ENCODE measurements at places on chromosomes 5 and 9. TPM values are rescaled to one million over a fixed set of nuclear protein-coding genes. Genes with fewer than 3 reads are reported as not detected.

GRCh38 chr5:1553539-1554409 is 30.0 kb upstream of the LPCAT1 start:
- H3K4me1 ChIP-seq: no peaks in the 10 kb centered on the region
- H3K36me3 ChIP-seq: no peaks in the 10 kb centered on the region
- H3K4me3 ChIP-seq: no peak overlapping the region
- H3K27me3 ChIP-seq: no peaks in the 10 kb centered on the region
- H3K27ac ChIP-seq: no peak overlapping the region

- H3K4me1 ChIP-seq: no peaks in the 10 kb centered on the region
- no peak overlapping the region for H3K4me3 ChIP-seq
- no peak overlapping the region for H3K27ac ChIP-seq
- no peaks in the 10 kb centered on the region for H3K36me3 ChIP-seq
- H3K27me3 ChIP-seq: no peaks in the 10 kb centered on the region
These were observed 76.5 kb downstream of the SH3PXD2B start for GRCh38 chr5:172377856-172378255.

DNA sequence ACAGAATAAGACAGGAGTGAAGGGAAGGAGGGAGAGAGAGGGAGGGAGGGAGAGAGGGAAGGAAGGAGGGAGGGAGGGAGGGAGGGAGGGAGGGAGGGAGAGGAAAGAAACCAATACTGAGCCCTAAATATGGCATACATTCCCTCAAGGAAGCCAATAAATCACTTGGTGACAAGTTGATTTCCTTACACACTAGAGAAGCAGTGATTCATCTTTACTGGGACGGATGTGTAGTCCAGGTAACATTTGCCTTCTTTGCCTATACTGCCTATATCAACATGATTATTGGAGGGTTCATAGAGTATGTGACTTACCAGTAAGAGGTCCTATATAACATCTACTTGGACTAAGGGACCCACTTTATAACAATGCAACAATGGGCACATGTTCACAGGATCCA is 83.2 kb downstream of the TRIM36 start:
- no peak overlapping the region for H3K4me3 ChIP-seq
- no peaks in the 10 kb centered on the region for H3K36me3 ChIP-seq
- H3K4me1 ChIP-seq: no peaks in the 10 kb centered on the region
- H3K27me3 ChIP-seq: peaks cover 11% of the 10 kb centered on the region

- H3K4me1 ChIP-seq: no peaks in the 10 kb centered on the region
- no peak overlapping the region for H3K4me3 ChIP-seq
- H3K27me3 ChIP-seq: no peaks in the 10 kb centered on the region
- H3K27ac ChIP-seq: no peak overlapping the region
- DNase-seq: no peak
These were observed 110.1 kb upstream of the IRX2 start for GRCh38 chr5:2861605-2862004.

GRCh38 chr5:158773161-158773560 is 326.6 kb downstream of the EBF1 start:
- no peak overlapping the region for H3K27ac ChIP-seq
- no peak for DNase-seq
- no peaks in the 10 kb centered on the region for H3K4me1 ChIP-seq
- H3K27me3 ChIP-seq: no peaks in the 10 kb centered on the region
- no peak overlapping the region for H3K4me3 ChIP-seq

- H3K27me3 ChIP-seq: no peaks in the 10 kb centered on the region
- H3K36me3 ChIP-seq: peaks cover 70% of the 10 kb centered on the region
- H3K4me1 ChIP-seq: peaks cover 68% of the 10 kb centered on the region
- no peak overlapping the region for H3K4me3 ChIP-seq
- no peak for DNase-seq
These were observed 36.2 kb downstream of the OTULIN start for GRCh38 chr5:14700478-14701436.

DNA sequence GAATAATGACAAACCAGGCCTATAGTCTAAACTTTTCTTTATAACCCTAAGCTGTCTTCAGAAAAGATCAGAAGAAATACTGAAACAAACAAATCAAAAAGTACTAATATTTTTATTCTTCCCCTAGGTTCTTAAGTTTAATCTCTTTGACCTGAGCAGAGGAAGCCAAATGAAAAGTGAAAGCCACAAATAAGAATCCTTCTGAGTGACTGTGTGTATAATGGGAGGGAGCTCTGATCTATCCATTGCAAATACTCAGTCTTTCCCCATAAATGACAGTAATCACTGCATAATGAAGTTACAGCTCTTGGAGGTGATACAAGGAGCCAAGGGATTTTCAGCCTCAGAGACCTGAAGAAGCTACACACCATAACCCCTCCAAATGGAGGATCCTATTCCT is 126.9 kb upstream of the ATP10B start:
- H3K4me3 ChIP-seq: no peak overlapping the region
- H3K27ac ChIP-seq: no peak overlapping the region
- H3K36me3 ChIP-seq: no peaks in the 10 kb centered on the region
- no peak for DNase-seq
- no peaks in the 10 kb centered on the region for H3K4me1 ChIP-seq

DNA sequence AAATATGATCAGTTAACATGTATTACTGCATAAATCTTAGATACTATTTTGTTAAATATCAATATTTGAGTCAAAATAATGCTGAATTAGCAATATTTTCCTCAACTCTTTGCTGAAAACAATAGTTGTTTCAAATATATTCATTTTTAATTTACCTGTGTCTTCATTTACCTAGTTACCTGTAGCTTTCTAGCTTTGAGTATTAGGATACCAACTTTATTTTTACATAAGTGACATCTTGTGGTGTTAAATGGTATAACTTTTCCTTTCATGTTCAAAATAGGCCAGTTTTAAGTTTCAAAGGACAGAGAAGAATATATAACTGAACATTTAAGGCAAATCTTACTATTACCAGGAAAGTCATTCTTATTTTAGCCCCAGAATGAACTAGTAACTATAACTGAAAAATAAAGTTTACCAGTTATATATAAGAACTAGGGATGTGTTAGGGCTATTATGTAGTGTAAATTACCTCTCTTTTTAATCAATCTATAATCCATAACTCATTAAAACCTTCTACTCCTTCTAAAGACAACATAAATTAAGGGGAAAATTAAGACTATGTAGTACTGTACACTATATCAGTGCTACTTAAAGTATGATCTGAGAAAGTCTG is 25.3 kb downstream of the AP3B1 start:
- H3K27ac ChIP-seq: no peak overlapping the region
- H3K4me1 ChIP-seq: peaks cover 11% of the 10 kb centered on the region
- peaks cover 17% of the 10 kb centered on the region for H3K36me3 ChIP-seq

- no peak overlapping the region for H3K4me3 ChIP-seq
- no peak for DNase-seq
- H3K36me3 ChIP-seq: no peaks in the 10 kb centered on the region
- H3K4me1 ChIP-seq: no peaks in the 10 kb centered on the region
- H3K27ac ChIP-seq: no peak overlapping the region
- H3K27me3 ChIP-seq: peaks cover 4% of the 10 kb centered on the region
These were observed 108.3 kb upstream of the KIF2A start for GRCh38 chr5:62197697-62198096.

- H3K4me3 ChIP-seq: no peak overlapping the region
- H3K27me3 ChIP-seq: no peaks in the 10 kb centered on the region
- no peak for DNase-seq
- H3K27ac ChIP-seq: no peak overlapping the region
- H3K4me1 ChIP-seq: peaks cover 40% of the 10 kb centered on the region
These were observed 79.3 kb downstream of the ST8SIA4 start for GRCh38 chr5:100823812-100824211.

DNA sequence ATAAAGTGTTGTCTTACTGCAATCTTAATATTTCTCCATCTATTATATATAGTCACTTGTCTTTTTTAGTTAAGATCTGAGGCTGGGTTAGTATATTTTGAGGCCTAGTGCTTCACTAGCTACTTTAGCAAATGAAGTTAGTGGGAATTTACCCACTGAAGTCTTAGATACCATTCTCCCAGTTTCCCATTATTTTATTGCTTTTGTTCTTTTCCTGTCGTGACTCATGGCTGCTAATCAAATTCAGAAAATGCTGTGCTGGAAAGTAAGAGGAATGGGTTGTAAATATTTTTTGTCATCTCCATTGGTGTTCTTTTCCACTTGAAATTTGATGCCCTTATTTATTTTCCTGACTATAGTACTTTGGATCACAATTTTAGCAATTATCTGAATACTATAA is 14.2 kb downstream of the TCERG1 start:
- H3K36me3 ChIP-seq: peaks cover 46% of the 10 kb centered on the region
- no peak overlapping the region for H3K4me3 ChIP-seq
- H3K4me1 ChIP-seq: peaks cover 27% of the 10 kb centered on the region
- H3K27ac ChIP-seq: no peak overlapping the region
- H3K27me3 ChIP-seq: no peaks in the 10 kb centered on the region

DNA sequence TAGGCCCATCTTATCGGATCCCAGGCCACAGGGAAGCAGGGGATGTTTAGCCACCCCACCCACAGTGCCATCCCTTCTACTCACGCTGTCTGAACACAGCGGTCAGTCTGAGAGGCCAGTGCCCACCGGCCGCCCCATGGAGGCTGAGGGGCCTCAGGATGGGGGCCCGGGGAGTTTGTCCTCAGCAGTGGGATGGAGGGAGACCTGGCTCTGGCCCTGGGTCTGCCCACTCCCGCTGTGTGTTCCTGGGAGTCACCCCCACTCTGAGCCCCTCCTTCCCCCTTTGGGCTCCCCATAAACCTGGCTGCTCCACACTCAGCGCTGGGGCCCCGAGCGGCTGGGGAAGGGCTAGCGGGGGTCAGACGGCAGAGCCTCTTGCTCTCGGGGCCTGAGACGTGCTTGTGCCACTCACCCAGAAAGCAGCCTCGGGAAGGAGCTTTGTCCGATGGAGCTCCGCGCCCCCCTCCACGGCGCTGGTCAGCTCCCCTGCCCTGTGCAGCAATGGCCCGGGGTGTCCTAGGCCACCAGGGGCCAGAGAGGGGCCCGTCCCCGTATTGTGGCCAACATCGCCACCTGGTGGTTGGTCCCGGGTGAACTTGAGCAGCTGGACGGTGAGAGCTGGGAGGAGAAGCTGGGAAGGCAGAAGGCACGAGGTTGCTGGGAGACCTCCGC is 10.9 kb upstream of the LAMC3 start:
- H3K4me1 ChIP-seq: no peaks in the 10 kb centered on the region
- no peak overlapping the region for H3K4me3 ChIP-seq
- H3K27me3 ChIP-seq: peaks cover 5% of the 10 kb centered on the region

- no peaks in the 10 kb centered on the region for H3K27me3 ChIP-seq
- no peaks in the 10 kb centered on the region for H3K4me1 ChIP-seq
- no peak overlapping the region for H3K27ac ChIP-seq
- no peak overlapping the region for H3K4me3 ChIP-seq
- H3K36me3 ChIP-seq: no peaks in the 10 kb centered on the region
- no peak for DNase-seq
These were observed 377.0 kb downstream of the TLE1 start for GRCh38 chr9:81312346-81312745.

- no peak within 1 kb of the TSS for H3K27ac ChIP-seq
- peaks cover 75% of the 10 kb centered on the region for H3K27me3 ChIP-seq
- no peak within 1 kb of the TSS for H3K4me3 ChIP-seq
- peaks cover 12% of the 10 kb centered on the region for H3K4me1 ChIP-seq
- DNase-seq: no peak
These were observed at the start of gene NEUROG1 for GRCh38 chr5:135535820-135536801. Gene NEUROG1, minus strand, starts transcription at chr5:135535964. Its CDS starts 274 bp downstream, at chr5:135535690.

GRCh38 chr5:146042628-146043279 is 62.6 kb downstream of the PLAC8L1 start:
- H3K36me3 ChIP-seq: no peaks in the 10 kb centered on the region
- H3K4me3 ChIP-seq: no peak overlapping the region
- no peak for DNase-seq
- H3K27me3 ChIP-seq: peaks cover 5% of the 10 kb centered on the region

GRCh38 chr5:62718324-62718723 is 139.7 kb downstream of the LRRC70 start:
- H3K4me1 ChIP-seq: no peaks in the 10 kb centered on the region
- peak; percentile 10 for DNase-seq
- no peak overlapping the region for H3K27ac ChIP-seq
- H3K4me3 ChIP-seq: no peak overlapping the region
- H3K36me3 ChIP-seq: no peaks in the 10 kb centered on the region
- peaks cover 4% of the 10 kb centered on the region for H3K27me3 ChIP-seq

GRCh38 chr9:92055624-92056023 is 59.6 kb downstream of the SPTLC1 start:
- H3K27me3 ChIP-seq: no peaks in the 10 kb centered on the region
- no peak for DNase-seq
- no peaks in the 10 kb centered on the region for H3K4me1 ChIP-seq
- H3K4me3 ChIP-seq: no peak overlapping the region
- peaks cover 54% of the 10 kb centered on the region for H3K36me3 ChIP-seq

DNA sequence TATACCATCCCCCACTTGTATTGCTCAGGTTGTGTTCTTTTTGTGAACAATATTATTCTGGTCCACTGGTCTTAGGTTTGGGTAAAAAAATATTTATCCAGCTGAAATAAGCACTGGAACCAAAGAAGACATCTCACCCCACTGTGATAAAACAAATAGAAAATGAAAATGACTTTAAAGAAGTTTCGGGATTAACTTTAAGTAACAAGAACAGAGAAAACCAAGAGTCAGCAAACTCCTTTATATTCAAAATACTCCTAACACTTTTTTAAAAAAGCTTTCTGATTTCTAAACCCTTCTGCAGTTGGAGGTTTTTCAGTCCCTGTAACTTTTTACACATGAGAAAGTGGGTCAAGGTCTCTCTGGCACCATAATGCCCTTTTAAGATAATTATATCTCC is 273.9 kb upstream of the CDH10 start:
- no peak for DNase-seq
- no peaks in the 10 kb centered on the region for H3K36me3 ChIP-seq
- H3K27ac ChIP-seq: no peak overlapping the region
- no peaks in the 10 kb centered on the region for H3K27me3 ChIP-seq
- H3K4me3 ChIP-seq: no peak overlapping the region
- H3K4me1 ChIP-seq: no peaks in the 10 kb centered on the region

GRCh38 chr5:138459311-138459933 is 5.9 kb upstream of the EGR1 start:
- H3K4me1 ChIP-seq: peaks cover 49% of the 10 kb centered on the region
- H3K36me3 ChIP-seq: no peaks in the 10 kb centered on the region
- peak overlapping the region; percentile 70 for H3K4me3 ChIP-seq

DNA sequence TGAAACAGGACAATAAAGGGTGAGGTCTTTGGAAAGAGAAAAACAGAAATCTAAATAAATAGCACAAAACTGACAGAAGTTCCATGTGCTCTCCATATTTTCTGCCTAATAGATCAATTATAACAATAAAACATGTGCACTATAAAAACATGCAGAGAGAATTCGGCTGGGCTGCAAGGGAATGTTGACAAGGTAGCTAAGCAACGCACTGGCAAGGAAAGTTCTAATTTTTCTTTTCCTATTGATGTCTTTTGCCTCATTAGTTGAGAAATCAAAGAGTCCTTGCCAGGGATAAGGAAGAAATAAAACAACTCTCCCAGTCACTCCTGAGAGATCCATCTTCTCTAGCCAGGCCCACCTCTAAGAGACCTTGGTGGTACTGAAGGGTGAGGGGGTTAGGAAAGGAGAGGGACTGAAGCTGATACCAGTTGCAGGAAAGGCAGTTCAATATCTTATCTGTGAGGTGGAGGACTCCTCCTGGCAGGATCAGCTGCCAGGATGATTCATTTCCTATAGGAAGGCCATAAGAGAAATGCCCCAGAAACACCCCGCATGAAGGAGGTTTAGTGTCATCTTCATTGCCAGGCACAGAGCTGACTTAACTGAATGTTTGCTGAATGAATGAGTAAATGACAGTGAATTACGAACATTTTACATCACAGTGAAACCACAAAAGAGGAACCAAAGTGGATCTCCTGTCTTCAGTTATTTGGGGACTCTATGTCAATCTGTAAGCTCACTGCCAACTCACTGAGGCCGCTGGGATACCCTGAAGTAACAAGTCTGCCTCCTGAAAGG is 63.7 kb upstream of the IFNK start:
- H3K4me1 ChIP-seq: peaks cover 19% of the 10 kb centered on the region
- H3K4me3 ChIP-seq: no peak overlapping the region
- no peaks in the 10 kb centered on the region for H3K27me3 ChIP-seq
- H3K36me3 ChIP-seq: peaks cover 2% of the 10 kb centered on the region

Gene IL5
- not detected for total RNA-seq

Gene PCSK5
- 5.7 TPM for total RNA-seq

Gene KCNN2
- total RNA-seq: not detected

Gene VAV2
- 3.8 TPM for total RNA-seq

Gene TSC1
- total RNA-seq: 18.8 TPM

All from activated naive CD4-positive, alpha-beta T cell treated with anti-CD3 and anti-CD28 coated beads for 36 hours (primary cell).